Glutamatergic neuron (in vitro differentiated cells): ENCODE measurements at places on chromosomes 1 and 21. TPM values are rescaled to one million over a fixed set of nuclear protein-coding genes. Genes with fewer than 3 reads are reported as not detected.

Gene ARHGAP30
- total RNA-seq: not detected

DNA sequence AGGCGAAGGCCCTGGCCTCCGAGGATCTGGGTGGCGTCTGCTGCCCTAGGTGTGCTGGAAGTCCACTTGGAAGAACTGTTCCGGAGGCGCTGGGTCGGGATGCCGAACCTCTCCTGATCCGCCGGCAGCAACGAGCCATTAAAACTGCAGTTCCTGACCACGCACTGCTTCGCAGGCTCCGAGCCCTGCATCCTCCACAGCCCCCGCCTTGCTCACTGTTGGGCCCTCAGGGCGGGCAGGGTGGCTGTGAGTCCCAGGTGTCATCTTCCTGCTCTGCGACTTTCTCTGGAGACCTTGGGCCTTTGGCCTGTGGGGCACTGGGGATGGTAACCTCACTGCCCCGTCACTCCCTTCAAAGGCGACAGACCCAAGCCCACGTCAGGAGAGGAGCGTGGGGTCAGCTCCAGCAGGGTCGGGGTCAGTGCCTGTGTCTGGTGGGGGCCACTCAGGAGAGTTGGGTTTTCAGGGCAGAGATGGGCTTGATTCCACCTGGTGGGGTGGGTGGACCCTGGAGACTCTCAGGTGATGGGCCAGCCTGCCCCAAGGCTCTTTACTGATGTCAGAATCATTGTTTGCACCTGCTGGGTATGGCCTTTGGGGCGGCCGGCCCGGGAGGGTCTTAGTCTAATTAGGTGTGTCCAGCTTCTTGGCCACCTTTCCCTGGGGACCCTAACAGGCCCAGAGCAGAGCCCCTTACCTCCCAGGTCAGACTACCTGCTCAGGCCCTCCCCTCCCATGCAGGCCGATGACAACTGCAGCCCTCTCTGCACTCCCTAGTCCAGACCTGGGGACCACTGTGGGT lies 3.1 kb downstream of the PRXL2B start:
- peak; percentile 9 for DNase-seq

- no peak for DNase-seq
Observed at GRCh38 chr1:226659641-226660040, 79.4 kb downstream of the ITPKB start.

DNA sequence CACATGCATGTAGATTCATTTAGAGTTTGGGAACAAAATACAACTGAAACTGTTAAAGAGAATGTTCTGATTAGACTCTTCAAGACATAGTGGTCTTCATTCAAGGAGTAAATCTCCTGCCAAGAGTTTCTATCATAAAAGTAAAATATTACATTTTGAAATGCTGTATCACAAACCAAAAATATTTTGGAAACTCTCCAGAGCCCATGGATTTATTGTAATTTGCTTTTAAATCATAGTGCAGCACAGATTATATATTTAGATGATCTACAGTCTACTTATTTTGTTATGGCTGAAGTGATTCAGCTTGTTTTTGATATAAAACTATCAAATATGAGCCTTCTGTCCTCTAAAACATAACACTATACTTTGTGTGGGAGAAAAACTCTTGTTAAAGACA lies 105.3 kb downstream of the DISP1 start:
- no peak for DNase-seq
